Activated T-helper 17 cell treated with anti-CD3 and anti-CD28 coated beads, Interleukin-2, amount 50 U/mL, for 72 hours (primary cell): ENCODE measurements at places on chromosomes 2 and 18. TPM values are rescaled to one million over a fixed set of nuclear protein-coding genes. Genes with fewer than 3 reads are reported as not detected.

FBXO15 gene
- total RNA-seq: 2.6 TPM

PLCL1 gene
- total RNA-seq: 1.2 TPM

GKN2 gene
- not detected for total RNA-seq

METTL5 gene
- total RNA-seq: 78.7 TPM

CCDC141 gene
- total RNA-seq: 1.9 TPM

SNRNP27 gene
- total RNA-seq: 54.9 TPM

GRCh38 chr2:223856584-223856983, 19.2 kb upstream of the AP1S3 start:
- no peak for ATAC-seq

- no peak for ATAC-seq
Measured at GRCh38 chr18:43181711-43182110, 66.2 kb upstream of the RIT2 start.

- ATAC-seq: no peak
Measured at GRCh38 chr2:202821206-202822160, 50.1 kb downstream of the ICA1L start.

- no peak for ATAC-seq
Measured at GRCh38 chr2:40240070-40240469, 211.8 kb downstream of the SLC8A1 start.

GRCh38 chr2:172878260-172878659, 142.6 kb downstream of the RAPGEF4 start:
- ATAC-seq: no peak

- peak; percentile 77 for ATAC-seq
Measured at GRCh38 chr2:28621172-28622100, 125.6 kb downstream of the PLB1 start.
